ENCODE measurements at places on chromosomes 7 and 10. TPM values are rescaled to one million over a fixed set of nuclear protein-coding genes. Genes with fewer than 3 reads are reported as not detected.

Gene ANKRD61
- total RNA-seq, result not detected

Gene CNNM2
- 2.8 TPM for total RNA-seq

Gene CARD11
- 3.5 TPM for total RNA-seq

Gene IGFBP1
- not detected for total RNA-seq

Gene NODAL
- total RNA-seq, result not detected

Gene TAS2R5
- total RNA-seq, result 0.34 TPM

Gene BLNK
- not detected for total RNA-seq

Data from glomerular endothelial cell (primary cell).